ENCODE measurements at places on chromosomes 16 and 17. TPM values are rescaled to one million over a fixed set of nuclear protein-coding genes. Genes with fewer than 3 reads are reported as not detected.

DNA sequence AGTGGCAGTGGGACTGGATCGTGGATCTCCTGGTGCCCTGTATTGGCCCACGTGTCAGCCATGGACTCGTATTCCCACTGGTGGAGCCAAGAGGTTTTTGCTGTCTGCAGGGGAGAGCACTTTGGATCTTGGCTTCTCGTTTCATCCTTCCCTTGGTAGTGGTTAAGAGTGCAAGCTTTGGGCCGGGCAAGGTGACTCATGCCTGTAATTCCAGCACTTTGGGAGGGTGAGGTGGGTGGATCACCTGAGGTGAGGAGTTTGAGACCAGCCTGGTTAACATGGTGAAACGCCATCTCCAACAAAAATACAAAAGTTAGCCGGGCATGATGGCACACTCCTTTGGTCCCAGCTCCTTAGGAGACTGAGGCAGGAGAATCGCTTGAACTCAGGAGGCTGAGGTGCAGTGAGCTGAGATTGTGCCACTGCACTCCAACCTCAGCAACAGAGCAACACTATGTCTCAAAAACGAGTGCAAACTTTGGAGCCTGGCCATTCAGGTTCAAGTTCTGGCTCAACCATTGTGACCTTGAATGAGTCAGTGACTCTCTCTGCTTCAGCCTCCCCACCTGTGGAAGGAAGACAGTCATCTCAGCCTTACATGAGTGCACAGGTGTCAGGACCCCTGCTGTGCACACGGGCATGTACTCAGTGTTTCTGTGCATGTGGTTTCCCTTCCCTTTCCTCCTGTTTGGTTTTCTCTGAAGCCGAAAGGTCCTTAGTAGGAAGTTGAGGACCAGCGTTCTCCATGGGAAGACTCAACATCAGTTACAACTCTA, 57.4 kb downstream of the PLCG2 start:
- no peaks in the 10 kb centered on the region for H3K36me3 ChIP-seq
- DNase-seq, result no peak
- H3K4me1 ChIP-seq, result no peaks in the 10 kb centered on the region
- no peaks in the 10 kb centered on the region for H3K27me3 ChIP-seq
- no peak overlapping the region for H3K4me3 ChIP-seq

- H3K4me1 ChIP-seq, result no peaks in the 10 kb centered on the region
- no peak for DNase-seq
- H3K4me3 ChIP-seq, result no peak overlapping the region
Observed at GRCh38 chr16:78957317-78958100, 643.0 kb downstream of the MAF start.

- no peak overlapping the region for H3K27ac ChIP-seq
- H3K4me3 ChIP-seq, result peak overlapping the region; percentile 88
- DNase-seq, result peak; percentile 32
- peaks cover 4% of the 10 kb centered on the region for H3K36me3 ChIP-seq
- H3K4me1 ChIP-seq, result peaks cover 9% of the 10 kb centered on the region
Observed at GRCh38 chr16:3879258-3879886, 1.1 kb downstream of the CREBBP start.

GRCh38 chr17:38460082-38460715, 31.9 kb downstream of the ARHGAP23 start:
- no peak for DNase-seq
- no peak overlapping the region for H3K27ac ChIP-seq
- no peak overlapping the region for H3K4me3 ChIP-seq
- no peaks in the 10 kb centered on the region for H3K27me3 ChIP-seq

- no peak overlapping the region for H3K27ac ChIP-seq
- no peaks in the 10 kb centered on the region for H3K27me3 ChIP-seq
- H3K4me3 ChIP-seq, result no peak overlapping the region
Observed at GRCh38 chr17:80868022-80868609, 123.5 kb upstream of the CHMP6 start.

DNA sequence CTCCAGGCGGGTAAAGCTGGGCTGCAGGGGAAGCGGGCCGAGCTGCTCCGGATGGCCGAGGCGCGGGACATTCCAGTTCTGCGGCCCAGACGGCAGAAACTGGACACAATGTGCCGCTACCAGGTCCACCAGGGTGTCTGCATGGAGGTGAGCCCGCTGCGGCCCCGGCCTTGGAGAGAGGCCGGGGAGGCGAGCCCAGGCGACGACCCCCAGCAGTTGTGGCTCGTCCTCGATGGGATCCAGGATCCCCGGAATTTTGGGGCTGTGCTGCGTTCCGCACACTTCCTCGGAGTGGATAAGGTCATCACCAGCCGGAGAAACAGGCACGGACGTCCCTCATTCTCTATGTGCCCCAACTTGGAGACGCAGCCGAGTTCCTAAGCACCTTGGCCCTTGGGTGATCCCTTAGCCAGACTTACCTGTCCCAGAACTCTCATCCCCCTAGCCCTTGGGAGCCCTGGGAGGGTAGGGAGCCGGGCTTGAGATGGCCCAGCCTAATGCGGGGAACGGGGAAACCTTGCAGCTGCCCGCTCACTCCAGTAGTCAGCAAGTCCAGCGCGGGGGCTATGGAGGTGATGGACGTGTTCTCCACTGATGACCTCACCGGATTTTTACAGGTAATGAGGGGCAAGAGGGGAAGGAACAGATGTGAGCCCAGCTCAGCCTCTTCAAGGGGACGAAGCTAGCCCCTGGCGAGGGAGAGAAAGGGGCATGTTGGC, 806 bp downstream of the MRM1 start:
- H3K27me3 ChIP-seq, result no peaks in the 10 kb centered on the region
- peak; percentile 61 for DNase-seq
- no peaks in the 10 kb centered on the region for H3K4me1 ChIP-seq
- peaks cover 27% of the 10 kb centered on the region for H3K36me3 ChIP-seq

DNA sequence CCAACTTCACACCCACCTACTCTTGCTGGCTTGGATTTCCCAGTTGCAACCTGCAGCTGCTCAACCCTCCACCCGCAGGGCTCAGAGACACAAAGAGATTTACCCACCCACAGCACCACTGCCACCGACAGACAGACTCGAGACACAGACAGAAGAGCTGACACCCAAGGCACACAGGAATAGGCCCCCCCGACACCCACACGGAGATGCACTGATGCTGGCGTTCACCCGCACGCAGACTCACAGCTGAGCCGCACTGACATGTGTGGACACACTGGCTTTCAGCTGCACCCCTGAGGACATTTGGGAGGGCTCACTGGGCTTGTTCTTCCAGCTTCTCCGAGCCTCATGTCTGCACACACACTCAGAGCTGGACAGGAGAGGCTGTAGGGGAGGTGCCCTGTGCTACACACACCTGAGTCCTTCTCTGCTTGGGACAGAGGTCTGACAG, 8.2 kb downstream of the STX1B start:
- H3K36me3 ChIP-seq, result 0 out of 2 replicates have a peak, but pooled peaks cover 3% of the 10 kb centered on the region
- H3K4me3 ChIP-seq, result no peak overlapping the region
- no peaks in the 10 kb centered on the region for H3K4me1 ChIP-seq
- H3K27ac ChIP-seq, result no peak overlapping the region

Gene CNGB1
- total RNA-seq, result not detected

Gene USP43
- total RNA-seq, result 5.5 TPM

Gene ITGAL
- not detected for total RNA-seq

Gene CENPT
- total RNA-seq, result 65.9 TPM

Gene KRT24
- not detected for total RNA-seq

Gene KRT20
- not detected for total RNA-seq

Gene MTSS2
- total RNA-seq, result 42.5 TPM

Gene CD300H
- total RNA-seq, result not detected
